ENCODE measurements at places on chromosomes 5 and 9.

DNA sequence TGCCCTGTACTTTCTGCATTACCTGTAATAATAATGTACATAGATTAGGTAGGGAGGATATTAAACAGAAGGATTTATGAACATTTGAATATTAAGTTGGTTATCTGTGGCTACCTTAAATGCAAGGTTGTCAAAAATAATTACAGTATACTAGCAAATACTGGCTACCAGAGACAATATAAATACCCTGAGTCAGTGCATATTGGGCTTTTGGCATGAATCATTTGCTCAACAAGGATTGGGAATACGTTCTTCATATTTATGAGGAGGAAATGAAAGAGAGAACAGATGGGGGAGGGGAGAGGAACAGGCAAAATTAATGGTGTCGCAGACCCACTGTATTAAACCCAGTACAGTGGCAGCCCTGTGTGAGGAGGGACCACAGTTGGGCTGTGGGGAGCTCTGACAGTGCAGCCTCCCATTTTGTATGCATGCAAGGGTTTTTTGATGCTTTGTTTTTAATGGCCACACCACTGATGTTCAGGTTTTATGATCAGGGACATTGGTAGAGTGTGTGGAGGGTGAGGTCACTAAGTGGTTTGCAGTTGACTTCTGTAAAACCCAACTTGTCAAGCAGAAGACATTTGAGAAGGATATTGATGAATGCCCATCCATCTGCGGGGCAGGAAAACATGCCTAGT, 56.9 kb downstream of the MVB12B start:
- no peak for DNase-seq

DNA sequence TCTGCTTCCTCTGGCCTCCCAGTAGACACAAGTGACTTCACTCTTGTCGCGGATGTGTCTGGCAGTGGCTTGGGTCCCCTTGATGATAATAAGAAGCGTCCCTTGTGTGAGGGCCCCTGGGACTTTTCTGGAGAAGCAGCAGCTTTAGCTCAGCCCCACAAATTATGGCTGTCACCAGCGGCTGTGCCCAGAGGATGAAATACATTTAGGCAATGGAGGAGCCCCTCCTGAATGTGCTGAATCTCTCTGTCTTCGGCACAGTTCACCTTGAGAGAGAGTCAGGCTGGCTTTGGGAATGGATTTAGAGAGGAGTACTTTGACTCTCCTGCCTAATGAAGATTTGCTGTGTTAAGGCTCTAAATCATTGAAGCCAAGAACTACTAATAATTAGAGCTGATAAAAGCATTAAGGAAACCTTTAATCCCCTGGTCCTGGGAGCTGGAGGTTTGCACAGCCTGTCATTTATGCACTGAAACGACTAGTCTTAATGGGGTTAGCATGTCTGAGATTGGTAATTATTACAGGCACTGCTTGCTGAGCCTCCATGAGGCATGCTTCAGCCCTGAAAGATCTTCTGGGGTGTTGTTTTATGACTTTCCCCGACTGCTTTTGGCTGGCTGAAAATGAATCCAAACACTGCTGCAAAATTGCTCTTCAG, 127.0 kb downstream of the TENT4A start:
- no peak for DNase-seq

DNA sequence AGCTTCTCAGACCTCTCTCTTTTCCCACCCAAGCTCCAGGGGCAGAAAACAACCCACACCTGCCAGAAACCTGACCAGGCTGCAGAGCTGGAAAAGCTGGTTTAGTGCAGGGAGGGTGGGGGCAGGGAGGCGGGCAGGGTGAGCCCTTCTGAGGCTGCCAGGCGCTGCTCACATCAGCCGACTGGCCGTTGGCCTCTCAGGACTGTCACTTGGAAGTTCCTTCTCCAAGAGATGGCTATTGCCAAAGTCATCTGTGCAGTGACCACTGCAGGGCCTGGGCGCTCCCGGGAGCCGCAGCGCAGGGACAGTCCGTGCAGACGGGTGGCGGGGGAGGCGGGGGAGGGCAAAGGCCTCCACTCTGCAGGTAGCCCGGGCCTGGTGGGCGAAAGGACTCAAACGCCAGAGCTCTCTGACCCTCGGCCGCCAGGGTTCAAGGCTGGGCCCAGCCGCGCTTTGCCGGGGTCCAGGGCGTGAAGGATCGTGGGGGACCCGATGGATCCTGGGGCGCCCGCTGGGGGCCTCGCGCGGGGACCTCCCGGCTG, 205.0 kb upstream of the IER5L start:
- DNase-seq = no peak

DNA sequence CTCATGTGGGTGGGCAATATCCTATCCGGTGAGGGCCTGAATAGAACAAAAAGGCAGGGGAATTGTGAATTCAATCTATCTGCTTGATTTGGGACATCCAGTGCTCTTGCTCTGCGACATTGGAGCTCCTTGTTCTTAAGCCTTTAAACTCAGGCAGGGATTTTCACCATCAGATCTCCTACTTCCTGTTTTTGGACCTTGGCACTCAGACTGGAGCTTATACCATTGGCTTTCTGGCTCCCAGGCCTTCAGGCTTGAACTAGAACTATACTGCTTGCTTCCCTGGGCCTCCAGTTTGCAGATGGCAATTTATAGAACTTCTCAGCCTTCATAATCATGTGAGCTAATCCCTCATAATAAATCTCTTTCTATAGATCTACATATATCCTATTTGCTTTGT, 134.3 kb upstream of the CLINT1 start:
- DNase-seq = no peak

GRCh38 chr9:135081731-135082130, 5.7 kb upstream of the OLFM1 start:
- no peak for DNase-seq

DNA sequence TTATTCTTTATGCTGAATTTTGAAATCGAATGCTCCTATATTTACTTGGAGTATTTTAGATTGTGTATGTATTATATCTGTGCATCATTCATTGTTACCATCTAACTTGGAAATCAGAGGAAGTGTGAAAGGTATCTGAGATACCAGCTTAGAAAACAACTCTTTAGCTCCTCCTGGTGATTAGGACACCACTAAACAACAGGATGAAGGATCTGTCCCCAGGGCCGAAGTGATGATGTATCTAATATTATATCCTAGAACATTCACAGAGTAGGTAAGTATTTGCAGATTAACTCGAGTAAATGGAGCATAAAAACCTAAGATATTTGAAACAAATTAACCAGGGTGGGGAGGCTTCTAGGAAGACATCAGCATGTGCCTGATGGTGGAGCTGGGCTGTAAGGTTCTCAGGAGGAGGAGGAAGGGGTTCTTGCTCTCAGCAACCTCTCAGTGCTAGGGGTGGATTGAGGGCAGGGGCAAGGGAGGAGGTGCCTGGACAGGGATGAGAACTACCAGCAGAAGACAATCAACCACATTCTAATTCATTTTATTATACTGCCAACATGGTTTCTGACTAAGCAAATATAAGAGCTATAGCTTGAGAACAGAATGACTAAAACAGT, 2.6 kb upstream of the NFIL3 start:
- no peak for DNase-seq
